ENCODE measurements at places on chromosomes 16 and 17. TPM values are rescaled to one million over a fixed set of nuclear protein-coding genes. Genes with fewer than 3 reads are reported as not detected.
A peak's percentile ranks its signal among the peaks of the same experiment; 100 is the strongest.

DNA sequence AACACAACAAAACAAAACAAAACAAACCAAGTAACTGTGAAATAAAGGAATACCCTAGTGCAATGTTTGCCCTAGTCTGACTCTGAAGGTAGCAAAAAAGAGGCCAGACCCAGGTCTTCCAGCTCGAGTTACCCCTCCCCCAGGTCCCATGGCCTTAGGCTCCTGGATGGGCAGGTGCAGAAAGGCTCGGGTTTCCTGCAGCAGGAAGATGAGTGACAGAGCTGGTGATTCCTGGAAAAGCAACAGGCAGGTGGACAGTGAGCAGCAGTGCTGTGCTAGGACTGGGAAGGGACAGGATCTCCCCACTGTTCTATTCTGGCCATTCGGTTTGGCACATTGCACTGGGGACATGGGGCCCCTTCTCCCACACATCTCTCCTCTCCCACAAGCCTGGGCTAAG is 42.9 kb upstream of the MRTFB start:
- DNase-seq, result no peak

- DNase-seq, result no peak
These were observed 171.0 kb downstream of the ZFHX3 start for GRCh38 chr16:72876981-72877373.

GRCh38 chr16:85924675-85925074 is 25.7 kb downstream of the IRF8 start:
- no peak for DNase-seq

- peak; percentile 67 for DNase-seq
These were observed 761 bp downstream of the PDF start for GRCh38 chr16:69329369-69330285.

The CYGB gene
- 1.8 TPM for total RNA-seq

The CXCL16 gene
- total RNA-seq, result 1.2 TPM

The TEX19 gene
- total RNA-seq, result 0.54 TPM

The SF3B3 gene
- total RNA-seq, result 479 TPM

The KRT32 gene
- total RNA-seq, result not detected

The PPP1R27 gene
- not detected for total RNA-seq

All from endodermal cell (in vitro differentiated cells).